Stimulated activated CD8-positive, alpha-beta memory T cell treated with anti-CD3 and anti-CD28 coated beads, Interleukin-2, amount 100 ng/mL, for 48 hours (primary cell): ENCODE measurements at places on chromosomes 5 and 9.

- no peak for DNase-seq
Measured at GRCh38 chr9:91186632-91187108, 175.0 kb downstream of the AUH start.

DNA sequence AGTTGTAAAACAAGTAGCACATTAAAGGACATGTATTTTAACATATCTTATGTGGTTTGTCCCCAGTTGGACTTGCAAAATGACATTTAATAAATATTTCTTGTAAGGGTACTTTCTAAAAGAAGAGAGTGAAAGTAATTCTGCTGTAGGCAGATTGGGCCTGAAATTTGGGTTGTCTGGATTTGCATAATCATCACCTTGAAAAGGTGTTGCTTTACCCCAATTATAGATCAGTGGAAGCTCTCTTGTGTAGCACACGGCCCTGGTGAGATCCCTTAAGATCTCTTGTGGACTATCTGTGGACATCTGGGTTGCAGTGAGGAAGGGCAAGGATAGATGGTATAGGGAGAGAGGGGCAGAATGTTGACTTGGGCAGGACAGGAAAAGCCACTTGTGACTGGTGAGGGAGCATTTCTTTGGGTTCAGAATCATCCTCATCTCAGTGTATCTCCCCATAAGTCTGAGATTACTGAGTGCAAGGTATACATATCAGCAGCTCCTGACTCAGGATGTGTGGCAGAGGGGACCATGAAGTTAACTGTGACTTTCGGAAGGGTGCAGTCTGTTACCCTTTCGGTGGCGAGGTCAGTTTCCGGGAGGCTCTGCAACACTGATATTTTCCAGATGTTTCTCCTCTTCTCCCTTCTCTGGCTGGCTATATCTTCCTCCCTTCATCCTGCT lies 2.0 kb upstream of the TNFAIP8 start:
- DNase-seq: no peak

- DNase-seq: no peak
Measured at GRCh38 chr5:174425964-174426290, 298.5 kb upstream of the MSX2 start.

- no peak for DNase-seq
Measured at GRCh38 chr9:2837915-2838314, 6.0 kb downstream of the PUM3 start.

DNA sequence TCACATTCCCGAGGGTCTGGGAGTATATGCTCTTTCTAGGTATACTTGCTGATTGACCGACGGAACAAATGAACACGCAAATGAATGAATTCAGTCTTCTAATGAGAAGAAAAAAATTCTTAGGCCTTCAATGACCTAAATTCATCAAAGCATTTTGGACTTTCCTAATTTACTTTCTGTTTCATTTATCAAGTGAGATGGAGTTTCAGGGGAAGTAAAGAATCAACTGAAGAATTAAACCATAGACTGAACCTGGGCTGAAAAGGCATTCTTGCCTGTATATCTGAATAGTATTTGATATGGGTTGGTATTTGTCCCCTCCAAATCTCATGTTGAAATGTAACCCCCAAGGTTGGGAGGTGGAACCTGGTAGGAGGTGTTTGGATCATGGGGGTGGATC lies 64.1 kb downstream of the ZFAND5 start:
- DNase-seq: no peak

DNA sequence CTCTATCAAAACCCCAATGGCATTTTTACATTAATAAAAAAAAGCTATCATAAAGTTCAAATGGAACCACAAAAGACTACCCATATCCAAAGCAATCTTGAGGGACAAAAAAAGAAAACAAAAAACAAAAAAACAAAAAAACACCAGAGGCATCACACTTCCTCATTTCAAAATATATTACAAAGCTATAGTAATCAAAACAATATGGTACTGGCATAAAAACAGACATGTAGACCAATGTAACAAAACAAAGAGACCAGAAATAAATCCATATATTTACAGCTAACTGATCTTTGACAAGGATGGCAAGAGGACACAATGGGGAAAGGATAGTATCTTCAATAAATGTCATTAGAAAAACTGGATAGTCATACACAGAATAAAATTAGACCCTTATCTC lies 245.1 kb upstream of the MSX2 start:
- DNase-seq: no peak

GRCh38 chr5:109711673-109712072 lies 21.9 kb downstream of the MAN2A1 start:
- no peak for DNase-seq

GRCh38 chr5:82862261-82862660 lies 214.9 kb downstream of the TMEM167A start:
- no peak for DNase-seq

DNA sequence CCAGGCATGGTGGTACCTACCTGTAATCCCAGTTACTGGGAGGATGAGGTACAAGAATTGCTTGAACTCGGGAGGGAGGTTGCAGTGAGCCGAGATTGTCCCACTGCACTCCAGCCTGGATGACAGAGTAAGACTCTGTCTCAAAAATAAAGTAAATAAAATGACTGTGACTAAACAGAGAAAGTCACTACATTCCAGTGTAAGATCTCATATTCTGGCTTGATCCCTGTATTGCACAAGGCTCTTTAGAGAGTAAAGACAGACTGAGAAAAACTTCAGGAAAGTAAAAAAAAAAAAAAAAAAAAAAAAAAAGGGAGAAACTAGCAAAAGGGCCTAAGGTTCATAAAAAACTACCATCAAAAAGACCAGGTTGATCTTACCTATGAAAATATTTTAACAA lies 106.6 kb upstream of the PJA2 start:
- DNase-seq: no peak
